ENCODE measurements at places on chromosomes 6 and 20. TPM values are rescaled to one million over a fixed set of nuclear protein-coding genes. Genes with fewer than 3 reads are reported as not detected.
A peak's percentile ranks its signal among the peaks of the same experiment; 100 is the strongest.

DNA sequence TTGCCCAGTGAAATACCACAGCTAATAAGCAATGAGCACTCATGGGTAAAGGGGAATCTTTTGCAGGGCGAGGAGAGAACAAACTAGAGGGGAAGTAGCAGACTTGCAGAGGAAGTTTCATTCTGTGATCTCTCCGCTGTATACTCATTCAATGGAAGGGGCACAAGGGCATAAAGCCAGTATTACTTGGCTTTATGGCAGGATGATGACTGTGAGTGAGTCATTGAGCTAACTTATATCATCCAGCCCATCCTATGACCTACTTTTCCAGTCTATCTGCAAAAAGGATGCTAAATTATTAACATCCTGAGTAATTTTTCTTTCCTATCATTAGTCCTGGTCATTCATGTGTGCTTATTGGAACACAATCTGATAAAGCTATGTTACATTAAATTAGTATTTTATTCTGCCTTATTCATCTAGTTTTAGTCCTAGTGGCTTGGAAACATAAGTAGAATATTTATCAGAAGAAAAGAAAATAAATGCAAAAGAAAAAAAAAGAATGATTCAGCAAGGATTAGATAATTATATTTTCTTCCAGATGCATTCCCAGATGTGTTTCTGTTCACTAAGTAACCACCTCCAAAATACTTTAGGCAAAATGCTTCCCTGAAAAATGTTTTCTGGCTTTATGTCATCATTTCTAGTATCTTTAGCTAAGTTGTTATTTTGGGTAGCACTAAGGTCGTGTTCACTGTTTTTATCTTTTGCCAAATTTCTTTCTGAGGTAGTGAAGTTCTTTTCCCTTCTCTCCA lies 471.7 kb downstream of the CDKAL1 start:
- no peak for DNase-seq

Gene DNAH8
- 0.39 TPM for polyA plus RNA-seq

Gene HTR1E
- polyA plus RNA-seq, result 0.43 TPM

DNA sequence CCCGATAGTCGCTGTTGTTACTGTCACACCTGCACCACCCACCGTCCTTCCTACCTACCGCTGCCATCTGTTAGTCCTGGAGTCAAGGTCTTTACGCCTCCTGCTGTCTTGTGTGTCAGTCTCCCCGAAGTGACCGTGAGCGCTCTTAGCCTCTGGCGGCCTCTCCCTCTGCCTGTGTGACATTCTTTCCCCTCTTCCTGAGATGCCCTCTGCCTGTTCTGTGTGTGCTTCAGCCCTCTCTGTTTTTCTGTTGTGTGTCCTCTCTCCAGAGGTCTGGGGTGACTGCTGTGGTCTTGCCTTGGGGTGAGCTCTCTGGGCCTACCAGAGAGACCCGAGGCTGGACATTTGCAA lies 54.9 kb downstream of the TCP11 start:
- DNase-seq, result no peak

Gene PPP1R14C
- 24.7 TPM for polyA plus RNA-seq

DNA sequence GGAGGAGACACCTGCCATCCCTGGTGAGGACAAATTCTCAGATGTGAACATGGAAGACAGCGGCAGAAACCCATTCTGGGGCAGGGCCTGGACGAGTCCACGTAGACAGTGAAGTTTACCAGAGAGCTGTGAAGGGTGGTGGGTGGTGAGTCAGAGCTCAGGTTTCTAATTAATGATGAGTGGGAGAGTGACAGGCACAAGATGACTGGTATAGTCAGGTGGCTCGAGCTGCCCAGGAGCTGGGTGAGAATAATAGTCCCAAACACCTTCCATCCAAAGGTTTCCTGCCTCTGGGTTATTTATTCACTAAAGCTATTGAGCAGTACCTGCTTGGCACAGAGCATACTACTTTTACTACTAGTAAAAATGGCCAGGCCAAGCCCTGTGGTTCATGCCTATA lies 6.0 kb downstream of the TLDC2 start:
- DNase-seq, result no peak

DNA sequence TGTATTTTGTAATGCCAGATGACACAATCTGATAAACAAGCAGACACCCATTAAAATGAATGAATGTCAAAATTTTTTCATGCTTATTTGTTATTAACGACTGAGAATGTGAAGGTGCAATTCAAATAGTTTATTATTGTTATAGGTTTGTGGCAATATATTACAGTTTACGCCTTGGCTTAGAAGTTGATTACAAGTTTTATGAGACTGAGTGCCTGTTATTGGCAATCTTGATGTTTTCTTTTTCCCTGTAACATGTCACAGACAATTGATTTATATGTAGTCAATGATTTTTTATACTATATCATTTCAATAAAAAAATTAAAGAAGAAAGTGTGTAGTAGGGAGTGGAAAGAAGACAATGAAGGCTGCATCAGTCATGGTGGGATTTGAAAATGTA lies 144.1 kb upstream of the EEF1E1 start:
- no peak for DNase-seq

DNA sequence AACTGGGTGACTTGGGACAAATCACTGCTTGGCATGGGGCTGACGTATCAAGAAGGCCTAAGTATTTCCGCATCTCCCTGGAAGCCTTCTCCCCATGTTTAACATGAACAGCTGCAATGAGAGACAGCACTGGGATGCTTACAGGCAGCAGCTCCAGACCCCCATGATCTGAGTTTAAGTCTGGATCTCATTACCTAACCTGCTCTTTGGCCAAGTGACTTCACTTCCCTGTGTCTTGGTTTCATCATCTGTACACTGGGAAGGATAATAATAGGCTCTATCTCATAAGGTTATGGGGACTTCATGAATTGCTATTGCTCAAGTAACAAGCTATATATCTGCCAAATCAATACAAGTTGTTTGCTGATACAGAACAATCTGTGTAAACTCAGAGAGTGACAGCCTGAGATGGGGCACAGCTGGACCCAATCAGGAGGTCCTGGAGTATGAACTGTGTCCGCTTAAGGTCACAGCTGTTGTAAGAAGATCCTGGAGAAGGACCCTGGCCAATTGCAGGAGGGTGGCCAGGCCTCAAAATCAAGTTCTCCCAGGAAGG lies 56.0 kb downstream of the TGM2 start:
- DNase-seq, result peak; percentile 23

DNA sequence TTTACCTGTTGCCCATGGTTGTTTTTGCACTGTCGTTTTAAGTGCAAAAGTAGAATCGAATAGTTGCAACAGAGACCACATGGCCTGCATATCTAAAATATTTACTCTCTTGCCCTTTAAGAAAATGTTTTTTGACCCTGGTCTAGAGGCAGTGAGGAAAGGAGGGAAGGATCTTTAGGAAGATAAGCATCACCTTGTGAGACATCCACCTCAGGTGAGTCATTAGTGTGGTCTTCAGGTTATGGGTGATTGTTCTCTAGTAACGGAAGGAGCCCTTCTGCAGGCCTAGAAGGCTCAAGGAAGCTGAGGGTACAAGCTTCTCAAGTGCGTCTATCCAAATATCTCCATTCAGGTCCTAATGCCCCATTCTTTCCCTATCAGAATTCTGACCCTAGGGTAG lies 6.6 kb upstream of the RAB44 start:
- DNase-seq, result no peak

- no peak for DNase-seq
Observed at GRCh38 chr20:10655720-10656669, 17.8 kb downstream of the JAG1 start.

- no peak for DNase-seq
Observed at GRCh38 chr6:73560853-73561407, 40.1 kb upstream of the EEF1A1 start.

Gene GGTLC1
- not detected for polyA plus RNA-seq

Gene MICB
- polyA plus RNA-seq, result 1.4 TPM

- DNase-seq, result no peak
Observed at GRCh38 chr6:144835322-144835973, 550.3 kb downstream of the UTRN start.

Gene SNAP91
- 0.57 TPM for polyA plus RNA-seq

- no peak for DNase-seq
Observed at GRCh38 chr6:62150048-62150663, 135.9 kb downstream of the KHDRBS2 start.

DNA sequence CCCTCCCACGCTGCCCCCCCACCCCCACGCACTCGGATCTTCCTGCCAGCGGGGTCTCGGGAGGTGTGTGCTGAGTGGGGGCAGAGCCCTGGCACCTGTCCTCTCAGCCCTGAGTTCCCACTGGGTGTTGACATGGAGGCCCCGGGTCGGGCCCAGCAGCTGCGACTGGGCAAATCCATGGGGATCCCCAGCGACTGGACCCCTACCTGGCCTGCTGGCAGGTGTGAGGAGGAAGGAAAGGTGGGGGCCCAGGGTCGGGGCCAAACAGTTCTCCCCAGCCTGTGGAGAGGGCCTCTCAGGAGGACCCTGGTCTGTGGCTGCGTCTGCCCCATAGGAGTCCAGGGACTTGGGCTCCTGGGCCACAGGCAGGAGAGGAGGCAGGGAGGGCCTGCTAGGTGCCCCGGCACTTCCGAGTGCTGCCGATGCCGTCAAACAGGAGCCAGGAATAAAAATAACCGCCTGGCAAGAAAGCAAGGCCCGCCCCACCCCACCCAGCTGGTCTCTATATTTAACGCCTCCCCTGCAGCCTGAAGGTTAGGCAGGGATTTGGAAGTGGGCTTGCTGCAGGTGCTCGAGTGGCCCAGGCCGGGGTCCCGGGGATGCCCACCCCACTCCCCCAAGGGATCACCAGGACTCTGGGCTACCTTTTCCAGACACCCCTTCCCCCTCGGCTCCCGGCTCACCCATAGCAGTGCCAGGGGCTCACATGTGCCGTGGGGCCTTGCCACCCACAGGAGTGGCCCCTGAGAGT lies 1.4 kb upstream of the EEF1A2 start:
- no peak for DNase-seq

GRCh38 chr20:55693641-55694040 lies 311.7 kb downstream of the CBLN4 start:
- DNase-seq, result no peak

DNA sequence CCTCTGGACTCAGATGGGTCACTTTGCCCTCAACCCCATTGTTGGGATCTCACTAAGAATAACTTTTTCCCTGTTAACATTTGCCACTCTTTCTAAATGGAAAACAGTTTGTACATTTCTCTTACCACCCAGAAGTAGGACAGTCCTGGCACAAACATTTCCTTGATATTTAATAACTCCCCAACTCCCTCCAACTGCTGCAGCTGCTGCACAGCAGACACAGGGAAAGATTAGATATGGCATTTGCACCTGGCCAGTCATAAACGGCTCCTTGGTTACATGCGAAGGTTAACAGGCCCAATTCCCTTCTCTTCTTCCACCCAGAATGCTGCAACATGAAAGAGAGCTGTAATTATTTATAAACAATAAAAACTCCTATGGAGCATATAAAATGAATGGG lies 55.9 kb upstream of the SOX4 start:
- no peak for DNase-seq

Gene NR2E1
- polyA plus RNA-seq, result not detected

Gene SLC2A4RG
- 57.9 TPM for polyA plus RNA-seq

Gene RAB44
- 0.04 TPM for polyA plus RNA-seq
